ENCODE measurements at places on chromosomes 1 and 21.

DNA sequence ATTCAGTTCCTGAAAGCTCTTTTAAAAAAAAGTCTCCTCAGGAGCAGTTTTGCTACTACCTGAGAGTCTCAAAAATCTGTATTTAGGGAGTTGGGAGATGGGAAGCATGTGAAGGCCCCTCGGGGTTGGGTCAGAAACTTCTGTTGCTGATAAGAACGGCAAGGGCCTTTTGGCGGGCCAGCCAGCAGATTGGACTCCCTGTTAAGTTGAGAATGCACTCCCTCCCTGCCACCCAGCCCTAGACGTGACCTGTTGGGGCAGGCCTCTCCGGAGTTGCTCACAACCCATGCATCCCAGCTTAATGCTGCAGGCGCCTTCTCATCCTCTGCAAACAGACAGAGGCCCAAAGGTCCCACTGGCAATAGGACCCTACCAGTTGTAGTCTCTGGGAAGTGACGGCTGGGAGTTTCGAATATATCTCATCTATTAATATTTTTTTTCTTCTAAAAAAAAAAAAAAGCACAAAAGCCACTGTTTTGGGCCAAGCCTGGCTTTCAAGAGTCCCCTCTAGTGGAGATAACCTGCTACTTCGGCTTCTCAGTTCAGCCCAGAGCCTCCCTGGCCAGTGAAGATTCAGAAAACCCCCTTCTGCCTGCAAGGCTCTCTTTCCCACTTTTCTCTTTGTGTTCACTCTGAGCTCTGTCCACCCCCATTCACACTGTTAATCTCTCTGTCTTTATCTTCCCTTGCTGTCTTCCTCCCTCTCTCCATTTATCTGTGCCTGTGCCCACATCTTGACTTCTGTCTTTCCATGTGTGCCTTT, 5.3 kb downstream of the PLXNA2 start:
- DNase-seq, result peak; percentile 59

DNA sequence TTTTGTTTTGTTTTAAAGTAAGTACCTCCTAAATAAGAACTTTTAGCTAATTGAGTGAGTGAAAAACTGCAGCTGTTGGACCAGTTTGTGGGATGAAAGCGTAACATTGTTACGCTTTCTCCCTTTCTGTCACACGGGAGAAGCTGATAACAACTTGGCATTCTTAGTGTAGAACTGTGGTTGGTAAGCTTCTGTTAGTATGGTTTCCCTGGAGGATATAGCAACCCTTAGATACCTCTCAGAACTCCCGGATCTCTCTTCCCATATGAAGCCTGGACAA, 98.2 kb downstream of the CACHD1 start:
- DNase-seq, result no peak

DNA sequence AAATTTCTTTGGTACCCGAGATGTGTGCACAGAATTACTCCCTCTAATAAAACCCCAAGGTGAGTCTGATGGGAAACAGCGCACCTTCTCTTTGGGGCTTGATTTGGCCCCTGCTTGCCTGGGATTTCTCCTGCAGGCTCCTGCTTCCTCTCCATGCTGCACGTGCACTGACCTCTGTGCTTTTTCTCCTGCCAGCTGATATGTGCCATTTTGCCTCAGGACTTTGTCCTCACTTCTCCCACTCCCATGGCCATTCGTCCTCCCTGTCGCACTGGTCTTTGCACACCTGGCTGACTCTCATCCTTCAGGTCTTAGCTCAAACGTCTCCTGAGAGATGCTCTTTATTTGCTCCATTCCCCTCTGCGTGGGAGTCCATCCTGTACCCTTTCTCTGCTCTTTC, 1.2 kb downstream of the CBR1 start:
- DNase-seq, result no peak

DNA sequence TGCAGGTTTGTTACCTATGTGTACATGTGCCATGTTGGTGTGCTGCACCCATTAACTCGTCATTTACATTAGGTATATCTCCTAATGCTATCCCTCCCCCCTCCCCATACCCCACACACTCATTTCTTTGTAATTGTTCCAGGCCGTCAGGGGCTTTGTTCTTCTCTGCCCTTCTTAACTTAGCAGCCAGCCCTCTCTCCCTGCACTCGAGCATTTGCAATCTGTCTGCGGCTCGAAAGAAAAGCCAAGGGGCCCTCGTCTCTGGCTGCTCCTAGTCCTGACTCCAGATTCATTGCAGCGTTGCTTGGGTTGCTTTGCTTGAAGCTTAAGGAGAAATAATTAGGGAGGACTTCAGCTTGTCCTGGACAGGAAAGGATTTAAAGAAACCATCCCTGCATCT, 85.7 kb downstream of the ATP1A1 start:
- DNase-seq, result no peak

DNA sequence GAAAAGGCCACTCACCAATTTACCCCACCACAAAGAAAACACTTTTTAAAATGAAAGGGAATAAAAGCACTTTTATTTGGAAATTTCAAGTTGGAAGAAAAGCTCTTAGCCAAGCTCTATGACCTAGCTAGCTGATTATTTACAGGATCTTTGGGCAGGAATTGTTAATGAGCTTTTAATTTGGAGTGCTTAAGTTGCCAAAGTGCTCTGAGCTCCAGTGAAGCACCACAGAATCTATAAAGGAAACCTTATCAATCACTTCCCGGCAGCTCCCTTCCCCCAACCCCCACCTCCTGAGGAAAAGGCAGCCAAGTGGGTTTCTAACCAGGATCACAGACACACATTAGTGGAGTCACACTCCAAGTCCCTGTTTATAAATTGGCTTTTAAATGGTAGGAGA, 1.5 kb downstream of the ERI3 start:
- no peak for DNase-seq

DNA sequence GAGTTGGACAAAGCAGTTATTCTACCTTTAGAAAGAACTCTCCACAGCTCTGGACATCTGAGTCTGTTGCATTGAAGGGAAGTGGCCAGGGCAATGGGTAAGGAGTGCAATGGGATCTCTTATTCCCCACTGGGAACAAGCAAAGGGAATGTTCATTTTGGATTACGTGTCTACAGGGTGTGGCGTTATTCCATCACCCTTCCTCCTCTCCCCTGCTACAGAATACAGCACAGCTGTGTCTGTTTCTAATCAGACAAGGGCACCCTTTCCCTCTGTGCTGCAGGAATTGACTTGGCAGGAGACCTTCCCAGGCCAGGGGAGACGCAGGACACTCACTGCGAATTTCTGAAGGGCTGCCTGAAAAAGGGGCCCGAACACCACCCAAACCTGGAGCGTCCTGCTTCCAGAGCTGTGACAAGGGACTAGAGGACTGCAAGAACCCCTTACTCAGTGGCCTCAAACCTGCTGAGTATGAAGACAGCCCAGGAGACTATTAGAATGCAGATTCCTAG, 163.6 kb upstream of the RAB4A start:
- no peak for DNase-seq

GRCh38 chr1:209629621-209630382, 22.4 kb downstream of the LAMB3 start:
- no peak for DNase-seq

GRCh38 chr1:206924592-206925105, 2.9 kb upstream of the FCMR start:
- DNase-seq, result no peak

DNA sequence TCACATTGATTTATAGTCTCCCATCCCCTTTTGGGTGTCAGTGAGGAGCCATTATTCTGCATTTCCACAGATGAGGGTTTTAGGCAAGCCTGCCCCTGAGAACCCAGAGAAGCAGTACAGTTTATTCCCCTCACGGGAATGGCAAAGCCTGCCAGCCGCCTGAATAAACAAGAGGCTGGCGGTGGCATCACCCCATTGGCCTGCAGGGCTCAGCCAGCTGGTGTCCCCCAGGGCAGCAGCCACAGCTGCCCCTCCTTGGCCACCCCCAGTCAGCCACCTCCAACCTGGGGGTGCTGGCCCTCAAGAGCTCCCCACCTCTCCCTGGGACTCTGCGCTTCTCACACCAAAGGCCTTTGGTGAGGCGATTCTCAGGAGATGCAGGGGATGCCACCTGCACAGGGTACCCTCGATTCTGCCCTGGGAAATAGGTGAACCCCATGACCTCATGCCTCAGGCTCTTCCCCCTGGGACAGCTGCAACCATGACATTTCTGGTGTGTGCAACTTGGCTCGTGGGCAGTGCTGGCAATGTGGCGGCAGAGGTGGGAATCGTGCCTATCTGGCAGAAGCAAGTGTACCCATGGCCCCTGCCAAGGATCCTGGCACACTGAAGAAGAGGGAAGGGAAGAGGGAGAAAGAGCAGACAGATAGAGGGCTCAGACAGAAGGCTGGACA, 14.0 kb downstream of the OLFML2B start:
- no peak for DNase-seq

DNA sequence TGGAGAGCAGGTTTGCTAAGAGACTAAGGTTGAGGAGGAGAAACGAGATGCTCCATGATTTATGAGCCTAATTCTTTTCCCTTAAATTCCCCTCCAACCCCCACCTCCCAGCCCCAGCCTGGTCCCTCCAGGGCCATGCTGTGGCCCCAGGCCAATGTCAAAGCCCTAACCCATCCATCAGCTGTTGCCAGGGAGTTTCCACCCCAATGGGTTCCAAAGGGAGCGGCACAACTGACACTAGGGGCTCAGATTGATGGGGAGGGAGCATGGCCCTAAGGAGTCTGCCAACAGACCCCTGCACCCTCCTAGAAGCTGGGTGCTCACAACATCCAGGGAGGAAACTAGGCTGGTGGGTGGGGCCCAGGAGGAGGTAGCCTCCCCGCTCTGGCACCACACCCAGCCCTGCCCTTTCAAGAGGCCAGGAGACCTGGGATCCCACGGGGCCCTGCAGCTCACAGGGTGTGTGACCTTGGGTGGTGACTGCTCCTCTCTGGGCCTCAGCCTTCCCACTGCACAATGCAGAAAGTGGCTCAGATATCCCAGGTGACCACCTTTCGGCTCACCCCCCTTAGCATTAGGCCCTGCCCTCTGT, 12.9 kb downstream of the AHDC1 start:
- no peak for DNase-seq

GRCh38 chr1:30471307-30471706, 252.1 kb downstream of the MATN1 start:
- no peak for DNase-seq

DNA sequence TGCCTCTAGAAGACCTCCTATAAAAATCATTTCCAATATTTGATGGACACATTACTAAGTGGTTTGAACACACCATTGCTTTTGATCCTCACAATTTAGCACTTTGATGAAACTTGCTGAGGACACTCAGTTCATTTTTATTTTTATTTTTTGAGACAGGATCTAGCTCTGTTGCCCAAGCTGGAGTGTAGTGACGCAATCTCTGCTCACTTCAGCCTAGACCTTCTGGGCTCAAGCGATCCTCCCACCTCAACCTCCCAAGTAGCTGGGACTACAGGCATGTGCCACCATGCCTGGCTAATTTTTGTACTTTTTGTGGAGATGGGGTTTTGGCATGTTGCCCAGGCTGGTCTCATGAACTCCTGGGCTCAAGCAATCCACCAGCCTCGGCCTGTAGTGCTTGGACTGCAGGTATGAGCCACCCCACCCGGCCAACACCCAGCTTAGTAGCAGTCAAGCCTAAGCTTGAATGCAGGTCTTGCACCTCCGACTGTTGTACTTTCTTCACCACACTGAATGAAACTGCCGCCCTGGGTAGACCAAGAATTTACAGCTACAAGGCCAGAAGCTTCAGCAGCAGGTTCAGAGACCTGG, 24.8 kb upstream of the ATP2B4 start:
- DNase-seq, result no peak

GRCh38 chr1:153397924-153398651, 7.2 kb upstream of the S100A8 start:
- no peak for DNase-seq

DNA sequence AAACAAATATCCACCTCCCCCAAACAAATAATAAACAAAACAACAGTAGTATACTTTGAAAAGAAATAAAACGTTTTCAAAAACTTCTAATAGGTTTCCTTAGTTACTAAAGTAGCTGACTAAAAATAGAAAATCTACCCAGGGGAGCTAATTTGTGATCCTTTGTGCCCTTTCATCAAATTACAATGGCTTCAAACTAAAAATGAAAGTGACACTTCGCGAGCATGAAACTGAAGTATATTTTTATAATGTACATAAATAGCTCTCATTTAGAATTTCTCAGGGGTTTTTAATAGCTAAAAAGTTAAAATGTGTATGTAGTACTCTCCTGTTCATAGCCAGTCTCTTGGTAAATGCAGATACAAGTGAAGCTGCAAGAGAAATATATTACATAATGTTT, 78.4 kb downstream of the BRINP3 start:
- DNase-seq, result no peak

DNA sequence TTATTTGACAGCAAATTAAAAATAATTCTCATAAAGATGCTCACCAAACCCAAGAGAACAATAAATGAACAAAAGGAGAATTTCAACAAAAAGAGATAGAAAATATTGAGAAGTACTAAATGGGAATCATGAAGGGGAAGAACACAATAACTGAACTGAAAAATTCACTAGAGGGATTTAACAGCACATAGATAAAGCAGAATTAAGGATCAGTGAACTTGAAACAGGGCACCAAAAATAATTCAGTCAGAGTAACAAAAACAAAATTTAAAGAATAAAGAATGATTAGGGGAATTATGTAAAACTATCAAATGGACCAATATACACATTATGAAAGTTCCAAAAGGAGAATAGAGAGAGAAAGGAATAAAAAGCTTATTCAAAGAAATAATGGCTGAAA, 7.8 kb downstream of the ADAM30 start:
- DNase-seq, result no peak

GRCh38 chr21:28923439-28923975, 69.2 kb downstream of the LTN1 start:
- no peak for DNase-seq

DNA sequence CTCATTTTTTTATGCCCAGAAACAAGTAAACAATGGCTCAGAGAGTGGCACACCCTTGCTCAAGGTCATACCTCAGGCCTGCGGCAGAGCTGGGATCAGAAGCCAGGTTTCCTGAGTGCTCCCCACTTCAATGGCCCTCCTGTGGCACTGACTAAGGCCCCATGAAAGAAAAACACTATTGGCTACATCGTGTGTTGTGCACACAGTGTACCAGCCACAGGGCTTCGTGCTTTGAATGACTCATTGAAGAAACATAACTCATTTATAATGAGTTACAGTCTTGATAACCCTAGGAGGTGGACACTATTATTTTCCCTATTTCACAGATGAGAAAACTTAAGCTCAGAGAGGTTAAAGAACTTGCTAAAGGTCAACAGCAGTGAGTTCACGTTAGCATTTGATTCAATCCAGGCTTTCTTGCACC, 91.2 kb downstream of the TRABD2B start:
- no peak for DNase-seq

DNA sequence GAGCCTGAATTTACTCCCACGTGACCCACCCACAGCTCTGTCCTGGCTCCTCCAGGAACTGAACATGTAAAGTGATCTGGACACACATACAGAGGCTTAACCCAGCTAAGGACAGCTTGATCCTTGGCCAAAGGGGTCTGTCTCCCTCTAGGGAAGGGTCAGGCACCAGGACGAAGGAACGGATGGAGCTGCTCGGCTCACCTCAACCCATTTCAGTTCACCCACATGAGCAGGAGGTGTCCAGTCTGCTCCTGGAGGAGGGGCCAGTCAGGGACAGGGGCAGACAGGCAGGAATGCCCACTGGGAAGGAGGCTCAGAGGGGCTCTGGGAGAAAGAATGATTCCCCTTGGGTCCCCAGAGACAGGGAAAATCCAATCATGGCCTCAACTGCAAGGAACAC, 567.2 kb downstream of the PTPRU start:
- DNase-seq, result no peak

GRCh38 chr1:85544689-85545215, 35.8 kb upstream of the CCN1 start:
- DNase-seq, result no peak

GRCh38 chr1:97895278-97895677, 25.6 kb downstream of the DPYD start:
- DNase-seq, result no peak

- no peak for DNase-seq
Observed at GRCh38 chr1:160189649-160190625, at the start of gene CASQ1. CASQ1 (plus strand) TSS chr1:160190575; CDS start chr1:160190752, 177 bp downstream.
